ENCODE measurements at places on chromosomes 13 and 19.

DNA sequence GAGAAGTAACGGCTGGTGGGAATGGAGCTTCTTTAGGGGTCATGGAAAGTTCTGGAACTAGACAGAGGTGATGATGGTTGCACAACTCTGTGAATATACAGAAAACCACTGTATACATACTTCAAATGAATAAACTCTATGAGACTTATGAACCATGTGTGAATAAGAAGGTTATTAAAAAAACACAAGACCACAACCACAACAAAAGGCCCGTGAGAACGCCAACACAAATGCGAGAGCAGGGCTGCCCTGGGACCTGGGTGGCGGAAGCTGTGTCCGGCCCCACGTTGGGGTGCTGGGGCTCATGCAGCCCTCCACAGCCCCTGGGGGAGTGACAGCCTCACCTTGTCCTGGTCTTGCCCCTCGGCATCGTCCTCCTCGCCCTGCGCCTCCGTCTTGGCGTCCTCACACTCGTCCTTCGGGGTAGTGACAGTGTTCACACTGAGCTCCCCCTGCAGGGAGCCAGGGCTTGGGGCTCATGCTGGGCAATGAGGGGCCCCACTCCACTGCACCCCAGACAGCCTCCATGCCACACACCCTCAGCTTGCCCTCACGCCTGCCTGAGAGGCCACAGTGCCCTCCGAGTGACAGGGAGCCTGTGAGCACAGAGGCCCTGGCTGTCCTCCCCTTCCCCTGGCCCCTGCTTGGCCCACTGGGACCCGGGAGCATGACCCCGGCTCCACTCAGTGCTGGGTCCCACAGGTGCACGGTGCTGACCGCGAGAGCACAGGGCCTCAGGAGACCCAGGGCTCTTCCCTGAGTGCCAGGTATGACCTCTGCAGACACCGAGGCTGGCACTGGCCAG, 16.0 kb downstream of the IZUMO4 start:
- no peak for DNase-seq

GRCh38 chr13:33799950-33800592, 17.9 kb upstream of the RFC3 start:
- no peak for DNase-seq

- no peak for DNase-seq
These were observed 4.4 kb downstream of the CCDC61 start for GRCh38 chr19:45999653-46000121.

DNA sequence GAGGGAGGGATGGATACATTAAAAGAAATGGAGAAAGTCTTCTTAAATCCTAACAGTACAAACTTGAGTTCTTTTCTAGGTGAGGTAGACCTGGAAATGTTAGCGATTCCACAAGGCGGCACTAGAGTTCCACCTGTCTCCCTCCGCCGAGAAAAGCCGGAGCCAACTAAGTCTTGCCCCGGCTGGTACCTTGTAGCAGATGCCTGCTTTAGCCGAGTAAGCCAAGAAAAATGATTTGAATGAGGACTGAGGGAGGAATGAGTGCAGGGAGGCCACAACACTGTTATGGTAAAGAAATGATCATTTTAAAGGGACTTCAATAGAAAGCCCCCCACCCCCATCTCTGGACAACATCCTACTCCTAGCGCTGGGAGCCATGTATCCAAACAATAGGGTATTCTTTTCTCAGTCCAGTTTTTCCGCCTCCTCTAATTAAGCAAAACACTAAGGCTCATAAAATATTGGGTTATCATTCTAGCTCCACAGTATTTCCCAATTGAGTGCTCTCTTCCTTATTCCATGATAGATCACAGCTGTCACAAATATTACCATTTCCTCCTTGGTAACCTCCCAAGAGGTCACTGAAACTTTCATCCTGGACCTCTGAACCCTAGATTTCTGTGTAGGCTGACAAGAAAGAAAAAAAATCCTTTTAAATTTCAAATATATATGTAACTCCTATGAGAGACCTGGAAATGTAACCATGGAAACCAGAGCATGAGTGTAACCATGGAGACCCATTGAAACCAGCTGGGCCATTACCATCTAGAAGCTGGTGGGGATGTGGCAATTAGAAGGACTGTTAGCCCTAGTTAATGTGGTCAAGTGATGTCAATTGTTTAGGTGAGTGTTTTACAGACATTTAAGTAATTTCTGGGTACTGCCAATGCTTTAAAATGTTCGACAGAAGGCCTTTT, 58.3 kb downstream of the GPALPP1 start:
- DNase-seq, result peak; percentile 43

DNA sequence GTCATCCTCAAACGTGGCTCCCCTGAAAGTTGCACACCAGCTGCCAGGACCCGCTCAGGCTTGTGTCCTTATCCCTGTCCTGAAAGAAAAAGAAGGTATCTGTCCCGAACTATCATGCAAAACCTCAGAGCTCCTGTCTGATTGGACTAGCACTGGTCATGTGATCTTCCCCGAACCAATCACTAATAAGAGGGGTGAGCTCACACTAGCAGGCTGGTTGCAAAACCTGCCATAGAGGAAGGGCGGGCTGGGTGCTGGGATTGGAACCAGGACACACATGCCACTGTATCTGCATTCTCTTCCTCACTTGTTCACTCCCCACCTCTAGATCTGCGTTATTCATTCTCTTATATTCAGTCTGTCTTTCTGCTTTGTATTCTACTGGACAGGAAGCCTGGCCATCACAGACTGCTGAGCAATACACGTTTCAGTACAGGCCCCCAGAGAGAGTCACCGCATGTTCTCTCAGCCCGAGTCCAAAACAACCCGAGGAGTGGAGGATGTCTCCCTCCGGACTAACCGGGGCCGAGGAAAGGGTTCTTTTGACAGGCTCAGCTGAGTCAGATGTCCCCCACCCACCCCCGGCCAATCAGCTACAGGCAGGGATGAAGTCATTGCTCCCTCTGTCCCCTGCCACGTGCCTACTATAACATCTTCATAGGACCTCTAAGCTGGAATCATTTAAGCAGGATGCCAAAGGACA, 97.7 kb downstream of the SIPA1L3 start:
- no peak for DNase-seq

DNA sequence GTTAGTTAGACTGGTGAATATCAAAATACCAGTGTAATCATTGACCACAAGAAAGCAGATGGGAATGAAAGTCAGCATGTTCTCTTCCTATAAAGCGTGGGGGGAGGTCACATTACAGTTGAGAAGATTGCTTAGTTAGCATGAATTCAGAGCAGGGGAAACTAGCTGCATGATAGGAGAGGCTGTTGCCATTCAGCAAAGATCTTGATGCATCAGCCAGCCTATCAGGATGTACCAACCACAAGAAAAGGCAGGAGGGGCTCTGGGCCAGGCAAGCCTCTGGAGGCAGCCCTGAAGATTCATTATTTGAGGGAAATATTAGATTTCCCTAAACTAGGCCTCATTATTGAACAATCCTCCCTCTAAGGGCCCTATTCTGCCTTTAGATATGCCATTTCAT, 5.0 kb upstream of the MTMR6 start:
- no peak for DNase-seq

DNA sequence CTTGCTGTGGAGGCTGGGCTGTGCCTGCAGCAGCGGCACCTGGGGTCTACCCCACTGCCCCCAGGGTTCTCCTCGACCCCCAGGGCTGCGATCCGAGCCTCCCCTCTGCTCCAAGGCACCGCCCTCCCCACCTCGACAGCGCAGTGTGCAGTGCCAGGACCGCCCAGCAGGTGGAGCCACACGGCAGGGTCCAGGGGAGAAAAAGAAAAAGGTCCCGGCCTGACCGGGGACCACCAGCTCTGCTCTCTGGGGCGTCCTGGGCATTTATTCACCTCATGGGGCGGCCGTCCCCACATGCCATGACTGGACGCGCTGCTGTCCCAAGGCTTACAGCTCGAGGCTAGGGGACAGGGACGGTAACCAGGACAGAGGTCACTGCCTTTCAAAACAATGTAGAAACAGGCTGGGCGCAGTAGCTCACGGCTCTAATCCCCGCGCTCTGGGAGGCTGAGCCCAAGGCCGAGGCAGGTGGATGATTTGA, 10.6 kb downstream of the REXO1 start:
- no peak for DNase-seq

DNA sequence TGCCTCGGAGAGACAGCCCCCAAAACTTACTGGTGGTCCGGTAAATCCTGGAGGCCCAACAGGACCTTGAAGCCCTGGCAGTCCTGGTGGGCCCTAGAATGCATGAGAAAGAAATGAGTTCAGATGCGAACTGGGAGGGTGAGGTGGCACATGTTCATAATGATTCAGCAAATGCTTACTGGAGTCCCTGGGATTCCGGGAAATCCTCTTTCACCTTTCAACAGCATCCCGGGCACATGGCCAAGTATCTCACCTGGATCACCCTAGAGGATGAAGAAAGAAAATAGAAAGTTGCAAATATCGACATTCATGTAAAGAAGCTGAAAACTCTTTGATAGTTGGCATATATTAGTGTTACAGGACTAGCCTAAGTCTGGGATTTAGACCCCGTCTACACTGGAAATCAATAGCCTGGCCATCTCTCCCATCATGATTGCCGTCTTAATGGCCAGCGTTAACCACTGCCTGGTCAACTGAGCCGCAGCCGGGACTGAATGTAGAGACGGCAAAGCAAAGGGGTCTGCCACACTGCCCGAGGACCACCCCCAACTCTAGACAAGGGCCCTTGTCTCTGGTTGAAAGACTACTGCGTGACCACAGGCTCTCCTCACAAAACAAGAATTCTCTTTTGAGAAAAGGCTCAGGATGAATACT, 96.9 kb downstream of the COL4A1 start:
- no peak for DNase-seq

DNA sequence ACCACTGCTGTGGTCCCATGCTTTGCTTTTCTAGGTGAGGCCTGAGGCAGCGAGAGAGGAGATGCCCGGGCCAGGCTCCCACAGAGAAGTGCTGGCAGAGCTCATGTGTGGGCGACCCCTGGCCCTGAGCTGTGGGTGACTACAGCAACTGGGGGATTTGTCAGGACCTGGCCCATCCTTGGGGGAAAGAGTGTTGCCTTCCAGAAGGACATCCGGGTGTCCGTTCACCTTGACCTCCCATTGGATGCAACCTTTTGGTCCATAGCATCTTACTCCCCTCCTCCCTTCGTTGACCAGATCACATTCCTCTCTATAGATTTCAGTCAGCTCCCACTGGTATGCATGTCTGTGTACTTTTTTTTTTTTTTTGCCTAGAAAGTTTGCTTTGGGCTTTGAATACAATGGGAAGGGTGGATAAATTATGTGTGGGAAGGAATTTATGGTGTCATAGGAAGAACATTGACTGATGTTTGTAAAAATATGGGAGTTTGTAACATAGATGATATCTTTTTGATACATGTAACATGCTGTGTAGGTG, 84.2 kb upstream of the RNF113B start:
- no peak for DNase-seq

DNA sequence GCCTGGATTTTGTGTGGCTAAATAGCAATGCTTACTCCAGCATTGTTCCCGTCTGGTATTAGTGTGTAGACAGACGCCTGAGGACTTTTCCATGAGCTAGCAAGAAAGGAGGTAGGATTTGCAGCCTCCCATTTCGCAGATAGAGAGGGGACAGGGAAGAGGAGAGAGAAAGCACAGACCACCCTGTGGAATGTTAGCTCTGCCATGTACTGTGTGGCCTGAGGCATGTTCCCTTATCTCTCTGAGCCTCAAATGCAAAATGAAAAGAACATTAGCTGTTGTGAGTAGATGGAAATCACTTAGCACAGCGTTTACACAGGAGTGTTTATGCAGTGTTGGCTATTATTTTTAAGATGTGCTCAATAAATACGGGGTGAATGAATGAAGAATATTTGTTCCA, 45.5 kb downstream of the OLFM4 start:
- no peak for DNase-seq

DNA sequence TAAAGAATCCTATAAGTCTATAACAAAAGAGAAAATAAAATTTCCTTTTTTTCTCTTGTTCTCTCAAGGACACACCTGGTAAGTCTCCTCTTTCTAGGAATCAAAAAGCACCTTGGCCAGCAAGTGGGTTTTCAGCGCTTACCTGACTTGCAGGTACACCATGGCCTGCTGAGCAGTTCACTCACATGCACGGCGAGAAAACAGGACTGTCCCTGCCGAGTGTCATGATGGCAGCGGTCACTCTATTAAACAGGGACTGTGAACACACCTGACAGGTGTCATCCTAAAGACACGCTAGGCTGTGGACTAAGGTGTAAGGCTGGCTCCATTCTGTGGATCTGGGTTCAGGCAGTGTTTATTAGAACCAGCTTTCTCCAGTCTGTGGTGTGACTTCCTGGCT, 170.2 kb downstream of the TEX29 start:
- no peak for DNase-seq

GRCh38 chr19:14160017-14160703, 23.8 kb upstream of the ASF1B start:
- DNase-seq, result no peak

DNA sequence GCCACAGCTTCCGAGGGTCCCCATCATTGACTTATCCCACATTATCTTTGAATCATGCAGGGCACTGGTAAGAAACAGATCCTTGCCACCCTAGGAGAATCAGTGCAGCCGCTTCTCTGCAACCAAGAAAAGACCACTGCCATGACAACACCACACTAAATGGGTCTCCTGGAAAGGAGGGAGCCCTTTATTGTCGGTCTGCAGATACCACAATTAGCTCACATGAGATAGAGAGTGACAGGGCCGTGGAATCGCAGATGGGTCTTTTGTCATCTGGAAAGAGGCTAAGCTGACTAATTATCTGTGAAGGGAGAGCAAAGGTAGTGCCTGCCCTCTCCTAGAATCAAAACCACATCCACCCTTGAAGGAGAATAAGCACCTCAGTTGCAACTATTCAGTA, 178.3 kb upstream of the MYO16 start:
- DNase-seq, result no peak

- no peak for DNase-seq
These were observed 124.7 kb downstream of the RGCC start for GRCh38 chr13:41582027-41582463.

DNA sequence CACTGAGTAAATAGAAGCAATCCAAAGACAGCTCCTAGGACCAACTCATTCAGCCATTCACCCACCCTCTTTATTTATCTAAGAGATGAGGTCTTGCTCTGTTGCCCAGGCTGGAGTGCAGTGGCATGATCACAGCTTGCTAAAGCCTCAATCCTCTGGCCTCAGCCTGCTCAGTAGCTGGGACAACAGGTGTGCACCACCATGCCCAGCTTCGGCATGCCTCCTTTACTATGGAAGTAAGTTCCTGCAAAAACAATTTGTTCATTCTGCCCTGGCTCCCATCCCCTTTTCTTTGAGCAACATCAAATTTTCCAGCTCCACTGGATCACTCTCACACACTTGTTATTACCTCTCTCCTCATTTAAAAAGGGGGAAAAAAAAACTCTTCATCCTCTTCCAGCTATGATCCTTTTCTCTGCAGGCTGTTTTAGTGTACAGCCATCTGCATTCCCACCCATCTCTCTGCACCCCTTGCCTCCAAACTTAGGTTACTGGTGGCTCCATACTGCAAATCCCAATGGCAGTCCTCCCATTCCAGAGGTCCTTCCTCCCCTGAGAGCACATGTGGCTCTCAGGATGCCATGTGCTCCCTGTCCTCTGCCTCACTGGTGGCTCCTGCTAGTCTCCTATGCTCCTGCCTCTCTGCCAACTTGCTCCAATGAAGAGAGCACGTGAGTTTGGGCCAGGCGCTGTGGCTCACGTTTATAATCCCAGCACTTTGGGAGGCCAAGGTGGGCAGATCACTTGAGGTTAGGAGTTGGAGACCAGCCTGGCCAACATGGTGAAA, 2.2 kb downstream of the ELOF1 start:
- no peak for DNase-seq

GRCh38 chr13:87712012-87712411, 40.8 kb downstream of the SLITRK5 start:
- no peak for DNase-seq
